ENCODE measurements at places on chromosomes 12 and 14.

DNA sequence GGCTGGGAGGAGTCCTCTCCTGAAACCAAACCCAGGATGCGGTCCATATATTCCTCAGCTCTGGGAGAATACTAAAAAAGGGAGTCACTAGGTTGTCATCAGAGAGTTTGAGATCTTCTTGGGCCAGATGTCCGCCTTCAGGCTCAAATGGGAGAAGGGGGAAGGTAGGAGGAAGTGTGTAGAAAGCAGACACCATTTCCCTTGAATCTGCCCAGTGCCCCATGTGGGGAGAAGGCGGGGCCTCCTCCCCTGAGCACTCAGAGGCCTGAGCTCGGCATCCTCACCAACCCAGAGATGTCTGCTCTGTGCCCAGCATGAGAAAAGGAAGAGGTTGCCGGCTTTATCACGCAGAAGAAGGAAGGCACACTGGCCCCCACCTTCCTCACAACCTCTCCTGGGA lies 37.3 kb downstream of the LTBP2 start:
- DNase-seq = no peak

DNA sequence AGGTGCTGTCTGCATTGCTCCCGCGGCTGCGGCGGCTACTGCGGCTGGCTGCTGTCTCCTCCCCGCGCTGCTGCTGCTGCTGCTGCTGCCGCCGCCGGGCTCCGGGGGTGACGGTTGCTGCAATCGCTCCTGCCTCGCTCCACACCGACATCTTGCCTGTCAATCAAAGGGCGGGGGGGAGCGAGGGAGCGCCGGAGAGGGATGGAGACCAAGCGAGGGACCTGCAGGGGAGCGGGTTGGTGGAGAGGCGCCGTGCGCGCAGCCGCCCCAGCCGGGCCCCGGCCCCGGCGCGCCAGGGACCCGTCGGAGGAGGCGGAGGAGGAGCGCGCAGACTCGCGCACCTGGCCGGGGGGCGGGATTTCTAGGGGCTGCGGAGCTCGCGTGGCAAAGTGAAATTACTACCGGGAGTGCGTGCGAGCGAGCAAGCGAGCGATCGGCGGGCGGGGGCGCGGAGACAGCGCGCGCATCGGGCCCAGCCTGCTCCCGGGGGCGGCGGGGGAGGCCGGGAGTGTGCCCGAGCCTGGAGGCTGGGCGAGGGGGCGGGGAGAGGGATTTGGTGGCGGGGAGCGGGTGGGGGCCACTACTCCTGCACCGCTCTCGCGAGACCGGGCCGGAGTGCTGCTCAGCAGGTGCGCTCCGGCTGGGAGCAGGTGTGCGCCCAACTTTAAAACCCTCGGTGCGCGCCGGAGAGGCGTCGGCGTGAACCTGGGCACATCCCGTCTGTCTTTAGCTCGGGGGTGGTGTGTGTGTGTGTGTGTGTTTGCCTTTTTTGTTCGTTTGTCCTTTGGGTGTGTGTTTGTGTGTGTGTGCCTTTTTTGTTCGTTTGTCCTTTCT lies at the start of gene KSR2:
KSR2 (minus strand) TSS at position 165 of the 834 bp plus-strand sequence. CDS start 735 bp downstream, outside the sequence.
- DNase-seq = no peak

DNA sequence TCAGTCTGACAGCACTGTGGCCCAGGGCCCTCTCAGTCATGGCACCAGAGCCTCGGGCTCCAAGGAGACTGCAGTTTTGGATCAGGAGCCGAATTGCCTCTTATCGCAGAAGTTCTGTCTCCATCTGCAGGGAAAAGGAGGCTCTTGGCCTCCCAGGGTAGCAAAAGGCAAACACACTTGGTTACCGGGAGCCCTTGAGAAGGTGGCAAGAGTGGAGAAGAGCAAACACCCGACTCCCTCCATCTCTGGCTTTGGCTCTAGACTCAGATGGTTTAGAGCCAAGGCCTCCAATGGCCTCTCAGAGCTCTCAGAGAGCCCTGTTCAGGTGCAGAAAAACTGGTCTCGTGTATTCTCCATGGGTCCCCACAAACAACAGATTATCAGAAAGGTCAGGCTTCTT lies 44.6 kb downstream of the NINJ2 start:
- no peak for DNase-seq

DNA sequence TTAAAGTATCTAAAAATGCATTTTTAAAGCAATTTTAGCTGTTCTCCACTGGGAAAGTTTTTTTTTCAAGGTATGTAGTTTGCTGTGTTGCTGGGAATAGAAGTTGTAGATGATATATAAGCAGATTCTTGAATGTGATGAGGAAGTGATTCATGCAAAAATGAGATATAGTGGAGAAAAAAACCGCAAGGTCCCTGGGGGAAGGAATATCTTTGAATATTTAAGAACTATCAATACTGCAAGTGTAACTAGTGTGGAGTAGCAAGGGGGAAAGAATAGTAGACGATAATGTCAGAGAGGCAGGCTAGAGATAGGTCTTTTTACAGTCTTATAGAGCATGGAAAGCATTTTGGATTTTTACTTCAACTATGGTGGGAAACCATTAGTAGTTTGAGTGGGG lies 42.5 kb downstream of the PTCSC3 start:
- no peak for DNase-seq

DNA sequence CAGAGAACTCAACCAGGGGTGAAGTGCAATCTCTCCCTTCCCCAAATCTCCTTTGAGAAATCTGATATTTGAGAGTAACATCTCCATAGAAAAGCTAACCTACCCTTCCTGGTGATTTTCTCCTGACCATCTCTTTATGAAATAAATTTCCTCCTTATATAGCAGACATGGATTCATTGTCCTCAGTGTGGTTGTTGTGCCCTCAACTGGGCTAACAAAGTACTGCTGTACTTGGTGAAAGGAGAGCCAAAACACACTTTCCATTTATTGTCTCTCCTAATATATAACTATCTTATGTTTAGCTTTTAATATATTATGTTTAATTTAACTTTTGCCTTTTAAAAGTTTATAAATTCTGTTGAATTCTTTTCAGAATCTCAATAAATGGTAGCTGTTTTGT lies 65.1 kb upstream of the SLCO1B1 start:
- DNase-seq = no peak

DNA sequence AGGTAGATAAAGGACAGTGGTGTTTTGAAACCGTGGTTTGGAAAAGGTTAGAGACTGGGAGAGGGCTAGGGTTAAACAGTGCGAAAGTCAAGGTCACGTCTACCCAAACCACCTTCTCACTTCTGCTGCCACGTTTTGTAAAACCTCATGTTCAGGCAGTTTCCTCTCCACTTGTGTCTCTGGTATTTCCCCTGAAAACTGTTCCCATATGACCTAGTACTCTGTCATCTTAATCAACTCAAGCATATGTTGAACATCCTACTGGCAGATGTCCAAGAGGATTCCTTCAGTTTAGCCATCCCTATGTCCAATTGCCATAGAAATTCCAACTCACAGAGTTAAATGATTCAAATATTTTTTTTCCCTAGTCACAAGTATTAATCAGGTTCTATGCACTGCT lies 17.4 kb downstream of the CLEC4C start:
- DNase-seq = no peak

DNA sequence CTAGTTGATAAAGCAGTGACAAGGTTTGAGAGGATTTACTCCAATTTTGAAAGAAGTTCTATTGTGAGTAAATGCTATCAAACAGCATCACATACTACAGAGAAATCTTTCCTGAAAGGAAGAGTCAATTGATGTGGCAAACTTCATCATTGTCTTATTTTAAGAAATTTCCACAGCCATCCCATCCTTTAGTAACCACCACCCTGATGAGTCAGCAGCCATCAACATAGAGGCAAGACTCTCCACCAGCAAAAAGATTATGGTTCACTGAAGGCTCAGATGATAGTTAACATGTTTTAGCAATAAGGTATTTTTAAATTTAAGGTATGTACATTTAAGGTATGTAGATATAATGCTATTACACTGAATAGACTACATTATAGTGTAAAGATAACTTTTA lies 122.1 kb upstream of the ARHGAP5 start:
- DNase-seq = no peak

DNA sequence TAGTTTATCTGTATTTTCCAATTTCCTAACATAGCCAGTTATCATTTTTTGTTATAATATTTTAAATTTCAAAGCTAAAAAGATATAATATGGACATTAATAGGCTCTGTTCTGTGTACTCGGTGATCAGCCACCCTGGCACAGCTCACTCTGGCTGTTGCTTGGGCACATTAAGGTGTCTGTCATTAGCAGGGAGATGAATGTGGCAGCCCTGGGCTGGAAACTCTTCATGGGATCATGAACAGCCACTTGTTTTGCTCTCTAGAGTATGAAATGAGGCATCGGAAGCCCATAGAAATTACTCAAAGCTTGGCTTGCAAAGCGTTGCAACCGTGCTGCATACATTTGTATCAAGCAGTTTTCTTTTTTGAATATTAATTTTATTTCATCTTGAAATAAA lies 233.2 kb downstream of the DACT1 start:
- DNase-seq = no peak

DNA sequence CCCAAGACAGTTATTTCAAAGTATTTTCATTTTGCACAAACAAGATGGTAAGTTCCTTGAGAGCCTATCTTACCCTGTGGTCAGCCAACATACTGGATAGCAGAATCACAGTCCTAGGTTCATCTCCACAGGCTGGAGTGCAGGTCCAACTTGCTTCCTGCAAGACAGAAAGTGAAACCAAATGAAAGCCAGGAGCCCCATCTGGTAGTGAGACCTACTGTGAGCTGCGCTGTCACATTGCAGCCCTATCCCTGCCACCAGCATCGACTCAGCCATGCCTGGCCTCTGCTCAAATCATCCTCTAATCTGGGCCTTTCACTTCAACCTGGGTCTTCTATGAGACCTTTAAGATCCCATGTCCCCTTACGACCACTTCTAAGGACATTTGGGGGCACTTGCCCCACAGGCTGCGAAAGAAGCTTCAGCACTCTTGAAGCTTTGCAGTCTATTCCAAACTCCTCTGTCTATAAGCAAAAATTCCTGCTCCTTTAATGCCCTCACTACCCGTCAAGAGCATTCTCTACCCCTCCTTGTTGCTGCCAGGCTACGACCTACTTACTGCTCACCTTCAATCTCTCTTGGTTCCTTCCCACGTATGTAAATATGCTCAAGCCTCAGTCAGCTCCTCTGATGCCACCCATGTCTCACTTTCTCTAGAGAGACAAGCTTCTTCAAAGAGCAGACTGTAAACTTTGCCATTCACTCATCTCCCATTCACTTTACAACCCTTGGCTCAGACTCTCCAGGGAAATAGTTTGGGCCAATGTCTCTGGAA lies 55.9 kb upstream of the TSPAN11 start:
- no peak for DNase-seq

GRCh38 chr12:65930114-65930828 lies 106.0 kb downstream of the HMGA2 start:
- no peak for DNase-seq

DNA sequence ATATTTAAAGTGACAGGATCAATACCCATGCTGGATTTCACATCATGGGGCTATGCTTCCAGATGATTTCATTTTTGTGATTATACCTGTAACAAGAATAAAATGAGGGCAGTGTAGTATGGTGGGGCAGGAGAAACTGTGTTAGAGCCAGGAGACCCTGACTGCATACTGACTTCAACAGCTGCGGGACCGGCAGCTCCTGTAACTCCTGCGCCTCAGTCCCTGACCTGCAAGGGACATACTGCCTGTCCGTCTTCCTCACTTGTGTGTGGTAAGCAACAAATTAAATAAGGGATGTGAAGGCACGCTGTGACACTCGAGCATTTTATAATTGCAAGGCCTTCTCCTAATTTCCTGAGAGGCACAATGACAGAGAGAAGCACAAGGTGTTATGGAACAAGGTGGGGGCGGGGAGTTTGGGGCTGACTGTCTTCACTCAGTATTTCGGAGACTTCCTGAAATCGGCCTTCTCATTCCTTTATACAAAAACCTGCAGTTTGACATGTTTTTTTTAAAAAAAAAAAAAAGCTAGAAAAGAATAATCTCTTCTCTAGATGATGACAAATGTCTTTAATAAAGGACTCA lies 164.2 kb downstream of the TTC7B start:
- DNase-seq = no peak

DNA sequence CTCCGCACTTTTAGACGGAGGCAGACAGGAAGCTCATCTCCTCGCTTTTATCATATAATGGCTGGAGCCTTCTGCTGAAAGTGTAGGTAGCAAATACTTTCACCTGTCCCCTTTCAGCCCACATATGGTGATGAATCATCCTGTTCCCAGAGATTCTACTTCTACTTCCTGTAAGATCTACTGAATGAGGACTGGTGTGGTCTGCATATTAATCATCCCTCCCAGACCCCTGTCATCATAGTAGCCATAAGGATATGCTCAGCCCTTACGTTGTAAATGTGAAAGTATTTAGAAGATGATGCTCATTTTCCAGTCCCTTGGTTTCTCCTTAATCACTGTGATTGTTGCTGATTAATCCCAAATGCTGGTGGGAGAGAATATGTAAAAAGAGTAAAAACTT lies 268.2 kb upstream of the GRIP1 start:
- DNase-seq = no peak

DNA sequence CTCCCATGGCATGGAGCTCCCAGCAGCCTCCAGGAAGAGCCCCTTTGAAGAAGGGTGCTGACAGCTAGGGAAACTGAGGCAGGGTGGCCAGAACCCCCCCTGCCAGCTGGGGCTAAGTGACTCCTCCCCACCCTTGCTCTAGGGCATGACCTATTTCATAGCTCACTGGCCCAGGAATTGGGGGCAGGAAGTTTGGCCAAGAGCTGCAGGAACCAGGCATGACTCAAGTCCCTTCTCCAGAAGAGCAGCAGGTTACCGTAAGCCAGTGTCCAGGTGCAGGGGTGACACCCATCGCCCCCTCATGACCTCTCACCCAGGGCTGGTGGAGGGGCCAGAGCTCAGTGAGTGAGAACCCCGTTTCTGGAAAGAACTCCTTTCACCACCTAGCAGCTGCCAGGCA lies 1.9 kb downstream of the RASAL1 start:
- no peak for DNase-seq

GRCh38 chr12:128548949-128549348 lies 274.8 kb downstream of the SLC15A4 start:
- DNase-seq = no peak

DNA sequence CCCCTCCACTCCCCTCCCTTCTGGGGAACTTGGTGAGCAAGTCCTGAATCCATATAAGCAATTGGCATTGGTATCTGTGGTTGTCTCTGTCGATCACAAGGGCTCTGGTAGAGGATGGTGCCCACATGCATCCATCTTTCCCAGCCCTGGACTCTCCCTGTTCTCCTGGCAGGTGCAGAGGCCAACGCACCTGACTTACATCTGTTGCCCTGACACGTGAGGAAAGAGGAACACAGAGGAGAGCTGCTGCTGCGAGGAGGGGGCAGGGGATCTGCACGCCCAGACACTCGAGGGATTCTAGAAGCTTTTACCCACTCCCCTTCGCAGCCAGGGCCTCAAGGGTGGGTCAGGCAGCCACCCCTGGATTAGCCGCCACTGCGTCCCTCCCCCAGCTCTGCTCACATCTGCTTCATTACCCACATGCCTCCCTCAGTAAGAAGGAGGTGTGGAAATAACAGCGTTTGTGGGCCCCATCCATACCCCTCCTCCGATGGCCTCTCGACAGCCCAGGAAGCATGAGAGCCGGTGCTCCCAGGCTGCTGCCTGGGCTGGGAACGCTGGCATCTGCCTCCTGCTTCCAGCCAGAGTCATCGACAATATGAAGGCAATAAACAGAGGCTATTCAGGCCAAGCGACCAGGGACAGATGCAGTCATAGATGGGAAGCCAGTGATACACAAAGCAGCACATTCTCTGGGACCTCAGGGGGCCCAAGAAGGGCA lies 56.5 kb downstream of the KDM2B start:
- DNase-seq = no peak

All from stimulated activated CD4-positive, alpha-beta T cell treated with anti-CD3 and anti-CD28 coated beads, TNF-alpha, amount 100 ng/mL, for 1 hour (primary cell).